CD8-positive, alpha-beta T cell (primary cell): ENCODE measurements at places on chromosomes 4 and X. TPM values are rescaled to one million over a fixed set of nuclear protein-coding genes. Genes with fewer than 3 reads are reported as not detected.

GRCh38 chr4:90174621-90175023, 47.4 kb downstream of the CCSER1 start:
- DNase-seq: no peak

DNA sequence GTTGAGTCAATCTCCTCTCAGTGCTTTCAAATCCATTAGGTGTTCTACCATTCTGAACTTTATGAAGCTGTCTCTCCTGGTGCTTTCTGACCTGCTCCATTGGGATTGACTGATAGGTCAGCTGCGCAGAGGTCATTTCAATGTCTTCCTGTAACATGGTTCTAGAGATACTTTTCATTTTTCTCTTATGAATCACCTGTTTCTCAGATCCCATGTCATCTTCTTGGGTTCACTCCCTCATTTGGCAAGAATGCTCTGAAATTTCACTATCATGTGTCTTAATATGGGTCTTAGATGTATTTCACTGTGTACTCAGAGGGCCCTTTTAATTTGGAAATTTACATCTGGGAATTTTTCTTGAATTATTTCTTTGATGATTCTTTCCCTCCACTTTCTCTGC, 13.8 kb upstream of the PGM2 start:
- no peak for DNase-seq

DNA sequence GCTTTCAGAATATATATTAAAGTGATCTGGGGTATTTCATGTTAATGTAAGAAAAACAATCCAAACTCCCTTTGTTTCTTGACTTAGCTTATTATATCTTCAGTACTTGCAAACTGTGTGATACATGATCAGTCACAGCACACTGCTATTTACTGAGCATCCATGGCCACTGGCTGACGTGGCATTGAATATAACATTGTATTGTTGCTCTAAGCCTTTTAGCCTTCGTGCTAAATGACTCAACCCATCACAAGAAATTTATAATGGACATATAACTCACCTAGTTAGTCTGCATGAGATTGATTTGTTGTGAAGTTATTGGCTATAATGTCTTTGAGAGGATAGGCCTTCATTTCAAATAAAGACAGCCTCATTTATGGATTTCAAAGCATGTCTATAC, 642.6 kb downstream of the IL1RAPL1 start:
- no peak for DNase-seq

DNA sequence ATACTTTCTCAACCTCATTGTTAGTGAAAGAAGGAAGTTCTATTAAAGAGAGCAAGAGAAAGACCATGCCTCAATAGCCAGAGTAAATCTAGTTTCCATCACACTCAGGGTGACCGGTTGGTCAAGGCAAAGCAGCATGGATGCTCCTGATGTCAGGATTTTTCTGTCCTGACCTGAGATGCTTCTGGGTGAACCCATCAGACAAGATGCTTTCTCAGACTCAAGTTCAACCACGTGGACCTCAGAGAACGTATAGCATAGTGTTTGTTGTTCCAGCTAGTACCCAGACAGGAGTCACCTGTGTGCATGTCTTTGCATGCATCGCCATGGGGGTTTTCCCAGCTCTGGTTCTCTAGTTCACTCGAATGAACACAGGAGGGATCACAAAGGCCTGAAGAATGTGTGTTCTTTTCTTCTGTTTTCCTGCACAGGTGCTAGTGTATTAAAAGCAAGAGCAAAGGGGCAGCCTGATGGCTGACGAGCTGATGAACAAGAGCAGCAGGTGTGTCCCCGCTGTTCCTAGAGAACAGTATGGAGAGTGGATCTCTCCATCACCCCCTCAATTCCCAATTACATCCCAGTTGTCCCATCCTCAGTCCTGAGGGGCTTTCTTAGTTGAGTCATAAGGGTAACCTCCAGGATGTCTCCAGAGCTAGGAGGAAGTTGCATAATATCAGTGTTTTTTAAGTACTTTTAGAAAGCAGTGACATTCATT, 110.5 kb upstream of the ENPP6 start:
- no peak for DNase-seq

- DNase-seq: no peak
Measured at GRCh38 chr4:173128199-173128890, 40.3 kb upstream of the GALNT7 start.

- DNase-seq: no peak
Measured at GRCh38 chr4:127140306-127140705, 492.5 kb upstream of the INTU start.

DNA sequence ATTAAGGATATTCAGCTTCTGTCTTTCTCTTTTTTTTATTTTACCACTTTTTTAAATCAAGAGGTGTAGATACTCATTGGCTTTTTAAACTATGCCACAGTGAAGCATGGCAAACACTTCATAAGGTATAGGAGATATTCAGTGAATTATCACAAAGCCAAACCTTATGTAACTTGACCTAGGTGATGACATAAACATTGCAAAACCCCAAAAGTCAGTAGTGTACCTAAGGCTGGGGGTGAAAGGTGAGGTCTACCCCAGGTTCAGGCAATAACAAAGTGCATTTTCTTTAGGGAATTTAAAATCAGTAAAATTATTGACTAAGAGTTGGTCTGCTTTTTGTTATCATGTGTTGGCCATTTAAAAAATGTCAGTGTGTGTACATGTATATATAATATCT, 39.1 kb downstream of the CDKL5 start:
- no peak for DNase-seq

GRCh38 chr4:38734911-38735310, 47.9 kb downstream of the TLR10 start:
- no peak for DNase-seq

The GPM6B gene
- not detected for total RNA-seq

The PTPN13 gene
- 0.72 TPM for total RNA-seq

The GAGE2A gene
- not detected for total RNA-seq

The COL25A1 gene
- not detected for total RNA-seq
